ENCODE measurements at places on chromosomes 5 and 9.

GRCh38 chr5:73272351-73272750, 99.4 kb downstream of the TMEM174 start:
- DNase-seq: no peak

DNA sequence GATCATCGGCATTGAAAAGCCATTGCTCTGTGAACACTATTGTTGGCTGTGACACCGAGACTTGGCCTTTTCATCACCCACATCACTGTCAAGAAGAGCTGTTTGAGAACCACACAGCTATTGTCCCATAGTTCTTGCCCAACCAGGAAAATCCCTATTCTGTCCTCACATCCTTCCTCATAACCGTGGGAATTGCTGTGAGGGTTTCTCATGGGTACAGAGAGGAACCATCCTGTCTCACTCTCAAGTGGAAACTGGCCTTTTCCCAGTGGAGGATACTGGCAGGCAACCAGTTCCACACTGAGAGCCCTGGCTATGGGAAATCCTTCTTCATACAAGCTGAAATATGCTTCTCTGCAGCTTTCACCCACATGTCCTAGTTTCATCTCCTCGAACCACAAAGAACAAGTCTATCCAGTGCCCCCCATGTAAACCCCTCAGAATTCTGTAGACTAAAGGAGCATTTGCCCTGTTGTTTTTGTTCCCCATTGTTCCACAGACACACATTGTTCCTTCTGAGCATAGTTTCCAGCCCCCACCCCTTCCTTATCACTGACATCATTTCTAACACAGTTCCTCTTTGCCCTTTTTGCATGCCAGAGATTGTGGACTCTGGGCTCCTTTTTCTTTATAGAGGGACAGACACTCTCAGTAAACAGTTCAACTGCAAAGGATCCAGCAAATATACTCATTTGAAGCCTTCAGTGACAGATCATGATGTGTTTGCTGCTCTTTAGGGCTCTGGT, 57.8 kb upstream of the C5orf46 start:
- DNase-seq: no peak

DNA sequence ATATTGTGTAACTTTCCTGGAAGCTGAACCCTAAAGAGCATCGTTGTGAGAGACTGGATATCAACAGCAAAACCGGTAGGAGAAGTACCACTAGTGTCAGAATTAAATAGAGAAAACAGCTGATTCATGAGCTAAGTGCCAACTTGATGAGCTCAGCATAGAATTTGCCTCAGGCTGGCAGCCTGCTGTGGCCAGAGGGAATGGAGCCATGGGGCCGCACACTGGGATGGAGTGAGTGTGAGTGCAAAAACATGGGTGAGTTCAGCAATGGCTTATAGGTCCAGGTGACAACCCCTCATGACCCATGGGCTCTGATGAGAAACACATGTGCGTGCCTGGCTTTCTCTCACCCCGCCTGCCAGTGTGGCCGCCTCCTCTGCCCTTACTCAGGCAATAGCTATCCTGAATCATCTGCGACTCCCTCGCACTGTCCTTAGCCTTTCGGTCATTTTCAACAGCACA, 25.4 kb downstream of the ADAMTS16 start:
- no peak for DNase-seq

- DNase-seq: no peak
Measured at GRCh38 chr5:140855772-140856674, at the start of gene PCDHA10. Gene PCDHA10, plus strand, starts transcription at chr5:140855897. Its CDS starts 152 bp downstream, at chr5:140856049.

DNA sequence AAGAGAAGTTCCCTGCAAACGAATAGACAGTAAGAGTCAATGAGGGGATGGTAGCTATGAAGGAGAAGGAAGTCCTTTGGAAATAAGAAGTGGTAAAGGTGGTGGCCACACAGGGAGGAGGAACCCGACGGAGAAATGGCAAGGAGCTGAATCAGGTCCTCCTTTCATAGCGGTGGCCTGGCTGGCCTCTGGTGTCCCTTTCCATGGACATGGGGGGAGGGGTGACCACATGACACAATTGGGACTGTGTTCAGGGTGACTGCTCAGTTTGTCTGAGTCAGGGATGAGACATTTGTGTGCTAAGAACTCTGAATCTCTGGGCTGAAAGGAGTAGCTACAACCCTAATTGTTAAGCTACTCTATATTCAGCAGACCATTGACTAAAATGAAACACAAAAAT, 28.7 kb upstream of the TIMD4 start:
- no peak for DNase-seq

DNA sequence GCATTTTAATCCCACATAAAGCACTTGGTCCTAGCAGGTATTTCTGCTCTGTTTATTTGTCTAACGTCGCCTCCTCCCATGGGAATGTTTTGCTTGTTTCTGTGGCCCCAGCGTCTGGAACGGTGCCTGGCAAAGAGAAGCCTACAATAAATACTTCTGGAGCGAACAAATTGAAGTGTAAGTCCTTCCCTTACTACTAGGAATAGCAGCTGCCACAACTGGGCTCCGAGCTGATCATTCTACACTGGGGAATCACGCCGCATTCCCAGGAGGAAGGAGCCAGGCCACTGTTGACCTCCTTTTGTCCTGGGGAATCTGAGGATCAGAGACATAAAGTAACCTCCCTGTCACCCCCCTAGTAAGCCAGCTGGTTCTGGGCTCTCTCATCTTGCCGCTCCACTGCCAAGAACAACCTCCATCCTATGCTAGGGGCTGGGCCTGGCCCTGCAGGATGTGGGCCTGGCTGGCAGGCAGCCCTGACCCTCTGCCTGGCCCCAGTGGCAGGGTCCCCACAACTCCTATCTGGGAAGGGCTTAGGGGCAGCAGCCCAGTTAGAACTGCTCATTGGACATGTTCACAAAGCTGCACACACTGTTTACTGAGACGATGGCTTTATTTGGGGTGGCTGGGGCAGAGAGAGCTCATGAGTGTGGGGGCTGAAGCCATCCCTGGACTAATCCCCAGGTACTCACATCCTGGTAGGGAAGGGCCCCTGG, 82.8 kb downstream of the GTF3C4 start:
- no peak for DNase-seq
